Anterior cingulate cortex (tissue), 58 donors: ENCODE measurements at places on chromosomes 7 and 10.

DNA sequence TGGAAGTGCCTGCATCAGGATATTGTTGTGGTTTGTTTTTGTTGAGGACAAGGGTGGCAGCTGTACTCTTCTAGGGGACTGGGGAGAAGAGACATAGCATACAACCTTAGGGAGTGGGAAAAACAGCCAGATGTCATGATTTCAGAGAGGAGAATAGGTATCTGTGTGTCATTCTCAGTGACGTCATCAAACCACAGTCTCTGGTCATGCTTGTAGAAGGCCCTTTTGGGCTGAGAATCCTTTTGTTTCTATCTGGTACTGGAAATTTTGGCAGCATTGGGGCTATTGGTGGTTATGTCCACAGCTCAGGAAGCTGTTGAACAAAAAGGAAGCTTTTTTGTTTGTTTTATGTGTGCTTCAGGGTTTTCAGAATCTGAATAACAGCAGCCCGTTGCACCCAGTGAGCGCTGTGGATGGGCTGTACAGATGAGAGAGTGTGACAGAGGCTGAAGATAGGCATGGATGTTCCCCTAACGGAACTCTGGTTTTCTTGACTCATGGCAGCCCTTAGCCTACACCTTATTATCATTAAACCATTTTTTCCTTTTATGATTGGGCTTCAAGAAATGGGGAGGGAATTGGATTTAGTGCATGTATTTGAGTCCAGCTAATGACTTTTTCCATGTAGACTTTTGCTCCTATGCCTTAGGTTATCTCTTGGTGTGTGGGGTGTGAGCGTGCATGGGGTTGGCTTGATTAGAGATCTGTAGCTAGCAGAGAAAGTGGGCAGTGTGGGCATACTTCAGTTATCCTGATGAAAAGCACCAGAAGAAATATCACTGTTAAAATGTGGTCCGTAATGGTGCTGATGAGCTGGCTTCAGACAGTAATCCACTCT, 65.7 kb downstream of the SND1 start:
- DNase-seq = no peak

GRCh38 chr7:141073173-141073640, 657 bp upstream of the TMEM178B start:
- no peak for DNase-seq

GRCh38 chr10:8056871-8057331, 2.4 kb downstream of the GATA3 start:
- no peak for DNase-seq

DNA sequence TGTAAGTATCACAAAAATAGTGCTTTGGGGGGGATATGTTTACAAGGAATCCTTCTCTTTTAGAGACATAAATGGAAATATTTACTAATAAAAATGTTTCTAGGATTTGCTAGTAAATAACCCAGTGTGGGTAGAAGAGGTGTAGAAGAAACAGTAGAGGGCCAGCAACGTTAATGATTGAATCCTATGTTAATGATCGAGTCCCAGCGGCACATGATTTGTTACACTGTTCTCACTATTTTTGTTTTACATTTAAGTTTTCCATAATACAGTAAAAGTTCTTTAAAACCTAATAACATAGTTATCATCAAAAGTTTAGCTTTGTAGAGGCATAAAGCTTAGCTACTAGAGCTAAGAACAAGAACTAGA, 66.0 kb downstream of the UBE2H start:
- DNase-seq = no peak

GRCh38 chr7:135933509-135934188, 43.5 kb downstream of the MTPN start:
- no peak for DNase-seq

DNA sequence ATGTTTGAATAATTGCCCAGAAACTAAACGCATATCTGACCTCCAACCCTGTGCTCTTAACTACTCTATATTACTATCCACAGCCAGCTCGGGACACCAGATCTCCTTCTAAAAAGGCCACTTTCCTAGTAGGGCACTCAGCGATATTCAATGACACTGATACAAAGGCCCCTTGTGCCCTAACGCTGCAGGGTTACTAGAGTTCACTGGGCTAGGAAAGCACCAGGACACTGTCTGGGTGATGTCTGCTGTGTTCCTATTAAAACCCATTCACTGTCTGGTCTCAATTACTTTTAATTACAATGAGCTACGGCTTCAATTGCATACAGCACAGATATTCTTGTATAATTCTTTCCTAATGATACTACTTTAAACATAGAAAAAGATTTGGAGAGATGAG, 91.7 kb downstream of the SORCS1 start:
- no peak for DNase-seq

DNA sequence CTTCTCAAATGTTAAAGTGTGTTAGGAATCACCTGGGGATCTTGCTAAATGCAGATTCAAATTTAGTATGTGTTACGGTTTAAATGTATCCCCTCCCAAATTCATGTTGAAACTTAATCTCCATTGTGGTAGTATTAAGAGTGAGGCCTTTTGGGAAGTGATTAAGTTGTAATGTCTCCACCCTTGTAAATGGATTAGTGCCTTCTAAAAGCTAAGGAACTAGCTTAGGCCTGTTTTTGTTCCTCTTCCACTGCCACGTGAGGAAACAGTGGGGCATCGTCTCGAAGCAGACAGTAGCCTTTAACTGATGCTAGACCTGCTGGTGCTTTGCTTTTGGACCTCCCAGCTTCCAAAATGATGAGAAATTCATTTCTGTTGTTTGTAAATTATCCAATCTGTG, 52.3 kb upstream of the SEMA3D start:
- no peak for DNase-seq

DNA sequence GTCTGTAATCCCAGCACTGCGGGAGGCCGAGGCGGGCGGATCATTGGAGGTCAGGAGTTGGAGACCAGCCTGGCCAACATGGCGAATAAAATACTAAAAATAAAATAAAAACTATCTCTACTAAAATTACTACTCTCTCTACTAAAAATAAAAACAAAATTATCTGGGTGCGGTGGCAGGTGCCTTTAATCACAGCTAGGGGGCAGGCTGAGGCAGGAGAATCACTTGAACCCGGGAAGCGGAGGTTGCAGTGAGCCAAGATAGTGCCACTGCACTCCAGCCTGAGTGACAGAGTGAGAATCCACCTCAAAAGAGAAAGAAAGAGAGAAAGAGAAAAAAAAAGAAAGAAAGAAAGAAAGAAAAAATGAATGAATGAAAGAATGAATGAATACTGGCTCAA, 351.4 kb downstream of the ELMO1 start:
- DNase-seq = no peak

- DNase-seq = no peak
Measured at GRCh38 chr10:78292982-78293865, 259.6 kb downstream of the RPS24 start.

DNA sequence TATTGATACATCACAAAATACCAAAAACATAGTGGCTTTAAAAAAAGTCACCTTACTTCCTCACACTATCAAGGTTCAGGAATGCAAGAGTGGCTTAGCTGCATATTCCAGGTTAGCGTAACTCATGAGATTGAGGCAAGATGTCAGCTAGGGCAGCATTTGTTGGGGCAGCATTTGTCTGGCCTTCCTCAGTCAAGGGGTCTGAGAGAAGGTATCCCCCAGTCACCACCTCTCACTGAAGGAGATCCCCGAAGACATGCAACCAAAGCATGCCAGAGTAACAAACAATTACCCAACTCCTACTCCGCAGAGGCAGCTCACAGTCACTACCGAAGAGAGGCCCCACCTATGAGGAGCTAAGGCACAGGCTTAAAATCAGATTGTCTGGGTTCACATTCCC, 48.4 kb downstream of the C10orf71 start:
- no peak for DNase-seq

DNA sequence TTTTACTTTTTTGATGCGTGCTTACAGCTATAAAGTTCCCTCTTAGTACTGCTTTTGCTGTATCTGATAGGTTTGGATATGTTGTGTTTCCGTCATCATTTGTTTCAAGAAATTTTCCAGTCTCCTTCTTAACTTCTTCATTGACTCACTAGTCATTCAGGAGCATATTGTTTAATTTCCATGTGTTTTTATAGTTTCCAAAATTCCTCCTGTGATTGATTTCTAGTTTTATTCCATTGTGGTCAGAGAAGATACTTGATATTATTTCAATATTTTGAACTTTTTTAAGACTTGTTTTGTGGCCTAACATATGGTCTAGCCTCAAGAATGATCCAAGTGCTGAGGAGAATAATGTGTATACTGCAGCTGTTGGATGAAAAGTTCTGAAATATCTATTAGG, 75.5 kb upstream of the CREB5 start:
- DNase-seq = no peak

GRCh38 chr7:19362099-19362498, 216.9 kb upstream of the FERD3L start:
- DNase-seq = no peak

DNA sequence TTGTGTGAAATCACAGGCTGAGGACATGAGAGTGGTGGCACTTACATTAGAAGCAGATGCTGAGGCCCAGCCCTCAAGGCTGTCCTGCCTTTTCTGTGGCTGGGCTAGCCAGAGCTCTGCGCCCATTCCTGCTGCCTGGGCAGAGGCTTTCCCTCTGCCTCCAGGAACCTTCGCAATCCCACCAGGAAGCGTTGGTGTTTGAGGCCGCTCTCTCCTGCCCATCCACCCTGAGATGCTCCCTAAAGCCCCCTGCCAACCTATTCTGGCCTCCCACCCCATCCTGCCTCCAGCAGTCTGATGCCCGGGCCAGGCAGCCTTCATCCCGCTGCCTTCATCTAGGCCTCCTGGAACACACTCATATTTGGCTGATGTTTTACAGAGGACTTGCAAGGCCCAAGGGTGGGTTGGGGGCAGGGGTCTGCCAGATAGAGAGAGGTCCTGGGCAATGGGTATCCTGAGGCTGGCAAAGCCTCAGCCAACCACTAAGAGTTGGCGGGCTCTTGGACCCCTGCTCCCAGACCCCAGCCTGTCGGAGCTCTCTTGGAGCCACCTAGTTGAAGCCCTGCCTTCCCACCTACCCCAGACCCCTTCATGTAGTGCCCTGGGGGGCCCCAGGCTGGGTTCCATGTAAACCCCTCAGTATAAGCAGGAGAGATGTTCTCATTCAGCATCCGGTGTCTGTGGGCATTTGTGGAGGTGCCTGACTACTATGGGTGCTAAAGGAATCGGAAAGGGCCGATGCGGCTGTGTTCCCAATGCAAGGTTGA, 32.7 kb downstream of the LDB3 start:
- DNase-seq = no peak

GRCh38 chr10:75283078-75283670, 47.4 kb upstream of the COMTD1 start:
- no peak for DNase-seq

DNA sequence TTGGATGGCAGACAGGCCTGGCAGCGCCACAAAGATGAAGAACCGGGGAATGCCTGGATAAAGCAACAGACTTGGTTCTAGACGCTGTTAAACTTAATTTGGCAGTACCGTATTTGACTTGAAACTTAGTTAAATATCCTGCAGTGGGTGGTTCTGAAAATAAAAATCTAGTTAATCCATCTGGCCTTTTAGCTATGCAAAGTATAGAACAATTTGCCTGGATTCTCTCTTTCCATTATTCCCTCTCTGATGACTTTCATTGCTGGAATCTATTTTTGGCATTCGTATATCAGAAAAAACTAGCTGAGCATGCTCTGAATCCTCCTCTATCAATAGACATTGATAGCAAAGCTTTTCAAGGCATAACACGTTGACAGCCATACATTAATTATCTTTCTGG, 203.6 kb downstream of the MACC1 start:
- DNase-seq = no peak

- DNase-seq = no peak
Measured at GRCh38 chr7:39672176-39672575, 48.8 kb downstream of the RALA start.

DNA sequence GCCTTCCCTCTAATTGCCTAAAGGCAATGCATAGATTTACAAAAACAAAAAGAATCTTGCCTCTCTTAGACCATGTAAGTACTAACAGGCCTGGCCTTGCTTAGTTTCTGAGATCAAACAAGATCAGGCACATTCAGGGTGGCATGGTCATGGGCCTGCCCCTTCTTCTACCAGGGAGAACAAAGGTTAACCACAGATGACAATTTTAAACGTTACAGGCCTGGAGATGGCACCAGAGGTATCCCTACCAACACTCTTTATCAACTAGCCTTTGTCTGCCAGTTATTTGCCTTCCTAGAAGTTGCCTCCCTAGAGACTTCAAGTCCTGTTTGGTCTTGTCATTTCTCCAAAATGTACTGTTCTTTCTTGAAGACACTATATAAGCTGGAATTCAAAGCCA, 252.6 kb downstream of the DOCK4 start:
- no peak for DNase-seq

DNA sequence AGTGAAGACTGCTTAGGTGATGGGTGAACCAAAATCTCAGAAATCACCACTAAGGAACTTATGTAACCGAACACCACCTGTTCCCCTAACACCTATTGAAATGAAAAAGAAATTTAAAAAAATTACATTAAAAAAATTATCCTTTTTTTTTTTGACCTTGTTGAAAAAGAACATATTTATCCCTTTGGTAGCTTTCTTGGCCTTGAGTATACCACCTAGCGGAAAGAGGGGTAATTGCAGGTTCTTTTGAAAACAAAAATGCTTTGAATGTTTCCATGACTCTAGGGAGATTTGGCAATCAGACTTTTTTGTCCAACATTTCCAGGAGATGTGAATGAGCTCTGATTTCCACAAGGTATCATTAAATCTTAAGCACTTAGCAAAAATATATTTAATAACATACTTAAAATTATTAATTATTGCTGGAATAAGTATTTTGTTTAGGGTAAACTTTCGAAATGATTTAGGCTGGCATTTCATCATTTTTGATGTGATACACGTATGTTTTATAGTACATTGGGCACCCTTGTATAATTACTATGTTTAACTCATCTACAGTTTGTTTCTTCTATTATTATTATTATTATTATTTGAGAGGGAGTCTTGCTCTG, 47.0 kb upstream of the ELMO1 start:
- no peak for DNase-seq

- DNase-seq = no peak
Measured at GRCh38 chr10:123795196-123795780, 96.3 kb downstream of the CPXM2 start.

- DNase-seq = no peak
Measured at GRCh38 chr10:118832241-118832651, 77.5 kb upstream of the CACUL1 start.

- DNase-seq = no peak
Measured at GRCh38 chr10:62021128-62021665, 119.7 kb downstream of the ARID5B start.

DNA sequence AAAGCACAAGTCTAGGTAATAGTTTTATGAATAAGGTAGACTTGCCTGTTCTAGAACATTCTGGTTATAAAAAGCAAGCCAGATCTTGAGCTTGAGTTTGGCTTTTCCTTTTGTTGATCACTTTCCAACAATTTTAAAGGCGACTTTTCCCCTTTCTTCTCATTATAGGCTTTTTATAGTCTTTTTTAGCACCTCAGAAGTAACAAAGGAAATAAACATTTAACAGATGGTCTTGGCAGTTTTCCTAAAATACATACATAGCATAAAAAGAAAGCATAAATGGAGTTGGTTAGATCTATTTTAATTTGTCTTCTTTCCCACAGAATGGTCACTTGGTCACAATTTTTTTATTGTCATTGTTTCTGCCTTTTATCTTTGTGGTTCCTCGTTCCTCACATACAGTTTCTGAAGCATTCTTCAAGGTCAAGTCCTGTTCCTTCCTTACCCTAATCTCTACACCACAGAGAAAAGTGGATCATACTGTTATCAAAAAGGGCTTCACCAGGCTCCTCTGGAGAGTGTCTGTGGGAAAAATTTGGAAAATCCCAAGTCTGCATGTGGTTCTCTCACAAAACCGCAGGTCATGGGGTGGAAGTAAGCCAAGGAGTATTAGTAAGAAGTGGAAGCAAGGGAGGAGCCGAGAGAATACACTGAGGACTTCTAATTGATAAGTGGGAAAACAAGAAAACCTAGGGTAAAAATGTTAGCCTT, 31.3 kb downstream of the THNSL1 start:
- DNase-seq = no peak
